ENCODE measurements at places on chromosomes 6 and 20.
A peak's percentile ranks its signal among the peaks of the same experiment; 100 is the strongest.

DNA sequence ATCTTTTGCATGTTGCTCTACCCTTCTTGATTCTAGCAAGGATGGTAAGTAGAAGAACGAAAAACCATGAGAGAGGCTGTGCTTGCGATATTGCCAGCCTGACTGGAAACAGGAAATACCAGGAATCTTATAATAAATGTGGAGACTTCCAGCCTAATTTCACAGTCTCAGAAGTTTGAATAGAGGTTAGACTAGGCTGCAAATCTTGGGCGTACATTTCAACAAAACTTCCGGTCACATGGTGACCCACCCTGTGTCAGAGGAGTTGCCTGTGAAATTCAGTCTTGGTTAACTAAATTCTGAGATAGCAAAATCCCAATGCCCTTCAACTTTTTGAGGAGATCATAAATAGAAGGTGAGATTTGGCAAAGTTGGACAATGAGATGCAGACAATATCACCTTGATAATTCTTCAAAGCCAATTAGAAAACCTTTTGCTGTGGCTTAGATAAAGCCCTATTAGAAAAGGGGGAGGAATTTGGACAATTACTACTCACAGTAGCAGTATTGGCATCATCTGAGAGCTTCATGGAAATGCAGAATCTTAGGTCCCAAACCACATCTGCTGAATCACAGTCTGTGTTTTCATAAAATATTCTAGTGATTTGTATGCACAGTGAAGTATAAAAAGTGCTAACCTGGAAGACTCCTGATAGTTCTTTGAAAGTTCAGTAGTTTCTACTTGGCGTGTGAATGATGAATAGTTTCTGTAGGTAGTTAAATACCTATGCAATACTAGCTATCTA lies 262.0 kb upstream of the JAG1 start:
- no peak for DNase-seq

GRCh38 chr20:51382986-51383821 lies 159.3 kb downstream of the NFATC2 start:
- DNase-seq = peak; percentile 78

- DNase-seq = no peak
Measured at GRCh38 chr6:146149770-146150169, 120.9 kb downstream of the GRM1 start.

GRCh38 chr6:82370788-82371187 lies 7.2 kb downstream of the TPBG start:
- no peak for DNase-seq

DNA sequence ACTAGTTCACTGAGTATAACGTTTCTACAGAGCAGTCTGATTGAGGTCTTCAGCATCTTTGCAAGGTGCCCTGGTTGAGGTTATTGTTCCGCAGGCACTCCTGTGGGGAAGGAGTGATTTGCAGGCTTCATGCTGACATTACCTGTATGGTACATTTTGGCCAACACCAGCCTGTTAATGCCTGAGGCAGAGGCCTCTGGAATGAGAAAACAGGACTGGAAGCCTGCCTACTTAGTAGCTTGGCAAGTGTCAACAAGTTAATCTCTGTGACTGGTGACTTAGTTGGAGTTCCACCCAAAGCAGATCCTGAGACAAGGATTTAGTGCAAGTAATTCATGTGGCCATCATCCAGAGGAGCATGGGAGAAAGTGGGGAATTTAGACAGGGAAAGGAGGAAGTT lies 24.6 kb downstream of the MAS1 start:
- no peak for DNase-seq

- no peak for DNase-seq
Measured at GRCh38 chr20:48846516-48847492, 19.0 kb upstream of the PREX1 start.

GRCh38 chr6:137427656-137428290 lies 66.4 kb downstream of the OLIG3 start:
- no peak for DNase-seq

DNA sequence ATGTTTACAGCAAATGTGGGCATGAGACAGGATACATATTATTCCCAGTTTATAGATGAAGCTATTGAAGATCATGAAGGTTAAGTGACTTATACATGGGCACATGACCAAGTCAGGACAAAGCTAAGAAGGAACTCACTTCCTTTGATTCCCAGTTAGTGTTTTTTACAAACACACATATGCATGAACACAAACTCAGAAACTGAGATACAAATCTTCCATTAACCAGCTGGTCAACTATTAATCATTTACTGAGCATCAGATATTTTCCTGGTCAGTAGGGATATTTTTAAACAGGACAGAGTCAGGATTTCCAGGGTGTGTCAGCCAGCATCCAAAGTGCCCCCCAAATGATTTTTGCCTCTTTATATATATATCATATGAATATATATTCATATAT lies 222.2 kb downstream of the OGFRL1 start:
- DNase-seq = no peak

DNA sequence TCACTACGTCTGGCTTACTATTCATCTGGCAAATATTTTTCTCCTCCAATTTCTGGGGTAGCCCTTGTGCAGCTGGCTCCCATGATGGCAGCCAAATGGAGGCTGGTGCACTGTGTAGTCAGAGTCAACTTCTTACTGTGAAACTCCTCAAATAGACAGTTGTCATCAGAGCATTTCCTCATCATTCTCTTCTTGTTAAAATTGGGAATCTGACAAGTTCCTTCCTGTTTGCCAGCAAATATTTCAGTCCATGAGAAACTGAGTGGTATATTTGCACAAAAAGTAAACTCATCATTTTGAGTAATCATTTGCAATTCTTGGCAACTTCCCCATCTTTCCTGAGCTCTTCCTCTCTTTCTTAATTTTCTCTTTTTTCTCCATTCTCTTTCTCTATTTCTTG lies 394.9 kb upstream of the RGS17 start:
- no peak for DNase-seq

DNA sequence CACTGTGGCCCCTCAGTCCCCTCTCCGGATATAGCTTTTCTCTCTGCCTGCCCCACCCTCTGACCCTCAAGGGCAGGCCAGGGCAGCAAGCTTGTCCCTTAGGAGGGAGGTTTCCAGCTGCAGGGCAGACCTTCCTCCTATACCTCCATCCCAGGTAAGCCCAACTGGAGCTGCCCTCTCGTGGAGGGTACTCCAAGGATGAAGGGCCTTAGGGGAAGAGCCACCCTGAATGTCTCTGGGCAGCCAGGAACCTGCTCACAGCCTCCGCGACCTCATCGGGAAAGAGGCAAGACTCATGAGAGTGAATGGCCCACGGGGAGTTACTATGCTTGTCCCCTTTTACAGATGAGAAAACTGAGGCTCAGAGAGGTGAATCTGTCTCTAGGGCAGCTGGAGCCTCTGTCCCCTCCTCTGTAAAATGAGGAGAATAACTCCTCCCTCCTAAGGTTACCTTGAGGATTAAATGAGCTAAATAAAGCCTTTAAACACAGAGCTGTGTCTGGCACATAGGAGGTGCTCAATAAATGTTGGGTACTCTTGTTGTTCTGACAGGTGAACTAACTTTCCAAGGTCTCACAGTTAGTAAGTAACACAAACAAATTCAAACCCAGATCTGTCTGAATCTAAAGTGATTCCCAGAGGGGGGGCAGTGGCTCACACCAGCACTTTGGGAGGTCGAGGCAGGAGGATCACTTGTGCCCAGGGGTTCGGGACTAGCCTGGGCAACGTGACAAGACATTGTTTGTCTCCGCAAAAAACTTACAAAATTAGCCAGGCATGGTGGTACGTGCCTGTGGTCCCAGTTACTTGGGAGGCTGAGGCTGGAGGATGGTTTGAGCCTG lies 12.1 kb downstream of the SRXN1 start:
- DNase-seq = no peak

DNA sequence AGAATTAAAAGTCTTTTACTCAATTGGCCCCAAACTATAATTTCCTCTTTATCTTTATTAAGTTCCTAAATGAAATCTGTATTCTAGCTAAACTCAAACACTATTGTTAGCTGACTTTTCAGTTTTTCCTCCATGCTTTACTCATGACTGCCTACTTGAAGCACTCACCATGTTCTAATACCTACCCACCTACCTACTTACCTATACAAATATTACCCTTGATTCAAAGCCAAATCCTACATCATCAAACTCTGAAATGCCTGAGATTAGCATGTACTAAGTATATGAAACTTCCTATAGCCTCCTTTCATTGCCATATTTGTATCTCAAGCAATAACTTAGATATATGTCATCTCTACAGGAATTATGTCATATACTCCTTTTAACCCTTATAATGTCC lies 259.7 kb downstream of the HDGFL1 start:
- DNase-seq = no peak

DNA sequence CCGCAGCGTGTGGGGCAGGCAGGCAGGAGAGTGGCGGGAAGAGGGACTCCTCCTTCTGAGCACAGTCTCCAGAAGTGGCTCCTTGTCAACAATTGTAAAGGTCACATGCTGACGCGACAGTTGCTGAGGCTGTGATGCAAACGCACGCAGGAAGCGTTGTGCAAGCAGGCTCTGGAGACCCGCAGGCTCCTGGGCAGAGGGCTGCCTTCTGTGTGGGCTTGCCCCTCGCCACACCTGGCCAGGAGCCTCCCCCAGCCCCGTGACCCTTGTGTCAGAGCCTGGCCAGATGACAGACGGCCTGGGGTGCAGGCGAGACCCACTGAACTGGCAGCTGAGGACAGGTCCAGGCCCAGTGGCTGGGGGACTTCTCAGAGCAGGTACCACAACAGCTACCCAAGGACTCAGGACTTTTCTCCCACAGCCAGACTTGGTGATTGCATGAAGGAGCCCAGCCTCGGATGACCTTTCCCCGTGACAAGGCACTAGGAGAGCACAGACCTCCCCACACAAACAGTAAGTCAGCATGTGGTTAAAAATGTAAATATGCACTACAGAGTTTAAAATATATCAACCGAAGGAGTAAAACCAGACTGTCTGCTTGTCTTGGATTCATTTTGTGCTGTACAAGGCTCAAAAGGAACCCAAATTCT lies 222.1 kb upstream of the RREB1 start:
- no peak for DNase-seq

GRCh38 chr6:53771785-53772624 lies 22.8 kb upstream of the LRRC1 start:
- no peak for DNase-seq

- no peak for DNase-seq
Measured at GRCh38 chr6:145673504-145673903, 61.8 kb downstream of the EPM2A start.
